Amniotic stem cell (primary cell): ENCODE measurements at places on chromosomes 6 and 20.

DNA sequence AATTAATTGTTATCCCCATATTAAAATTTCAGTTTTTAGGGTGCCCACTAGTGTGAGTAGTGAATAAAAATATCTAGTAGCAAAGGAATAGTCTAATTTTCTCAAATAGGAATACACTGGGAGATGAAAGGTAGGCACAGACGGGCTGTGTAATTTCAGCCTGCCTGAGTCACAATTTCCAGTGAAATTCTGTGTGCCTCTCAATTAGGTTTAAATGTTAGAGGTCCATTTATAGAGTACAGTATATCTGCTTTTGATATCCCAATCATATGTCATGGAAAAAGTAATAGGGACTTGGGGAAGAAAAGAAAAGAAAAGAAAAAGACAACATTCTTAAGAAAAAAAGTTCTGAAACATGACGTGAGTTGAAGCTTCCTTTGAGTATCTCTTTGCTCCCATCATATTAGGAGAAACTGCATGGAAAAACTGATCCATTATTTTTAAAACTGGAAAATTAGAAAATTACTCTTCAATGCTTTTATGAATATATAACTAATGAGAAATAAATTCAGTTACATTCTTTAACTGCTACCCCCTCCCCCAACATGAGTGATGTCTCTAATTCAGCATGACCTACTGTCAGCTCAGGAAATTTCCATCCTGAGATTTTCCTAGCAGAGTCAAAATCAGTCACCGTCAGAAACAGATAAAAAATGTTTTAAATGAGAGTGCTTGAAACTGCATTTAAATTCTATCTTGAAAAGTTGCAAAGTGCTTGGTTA lies 473.8 kb upstream of the HSF2 start:
- DNase-seq, result no peak

GRCh38 chr6:137291441-137291840 lies 72.3 kb upstream of the IFNGR1 start:
- no peak for DNase-seq

DNA sequence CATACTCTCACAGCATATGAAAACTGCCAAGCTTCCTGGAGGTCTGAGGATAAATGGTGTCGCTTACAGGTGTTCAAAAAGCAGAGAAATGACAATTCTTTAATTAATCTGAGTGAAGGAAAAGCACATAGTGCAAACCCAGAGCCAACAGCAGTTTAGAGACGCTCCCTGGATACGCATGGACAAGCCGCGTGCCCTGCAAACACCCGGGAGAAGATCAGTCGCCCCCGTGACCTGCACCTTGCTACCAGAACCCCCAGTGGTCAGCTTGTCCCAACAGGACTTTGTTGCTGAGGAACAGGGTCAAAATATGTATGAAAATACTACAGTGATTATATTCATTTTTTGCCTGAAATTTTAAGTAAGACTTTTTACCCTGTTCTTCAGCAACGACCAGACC lies 93.9 kb downstream of the PSMG4 start:
- DNase-seq, result no peak

DNA sequence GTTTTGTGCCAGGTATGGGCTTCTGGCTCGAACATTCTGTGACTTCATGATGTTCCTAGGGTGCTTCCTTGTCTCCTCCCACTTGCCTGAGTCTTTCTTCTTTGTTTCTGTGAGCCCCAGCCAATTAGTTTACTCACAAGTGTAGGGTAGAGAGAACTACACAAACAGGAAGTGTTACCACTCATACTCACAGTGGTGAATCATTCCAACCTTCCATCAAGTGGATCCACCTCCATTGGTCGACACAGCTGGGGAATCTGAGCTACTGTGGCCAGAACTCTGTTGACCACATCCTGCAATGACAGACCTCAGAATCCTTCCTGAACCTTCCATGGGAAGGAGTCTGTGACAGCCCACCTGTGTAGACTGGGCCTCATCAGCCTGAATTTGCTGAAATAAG lies 76.8 kb downstream of the UNC5CL start:
- no peak for DNase-seq

- DNase-seq, result no peak
These were observed 984 bp downstream of the TNFRSF21 start for GRCh38 chr6:47308552-47309290.
